Right forelimb (tissue), 1 donor: ENCODE measurements at places on chromosomes 6 and 20.

DNA sequence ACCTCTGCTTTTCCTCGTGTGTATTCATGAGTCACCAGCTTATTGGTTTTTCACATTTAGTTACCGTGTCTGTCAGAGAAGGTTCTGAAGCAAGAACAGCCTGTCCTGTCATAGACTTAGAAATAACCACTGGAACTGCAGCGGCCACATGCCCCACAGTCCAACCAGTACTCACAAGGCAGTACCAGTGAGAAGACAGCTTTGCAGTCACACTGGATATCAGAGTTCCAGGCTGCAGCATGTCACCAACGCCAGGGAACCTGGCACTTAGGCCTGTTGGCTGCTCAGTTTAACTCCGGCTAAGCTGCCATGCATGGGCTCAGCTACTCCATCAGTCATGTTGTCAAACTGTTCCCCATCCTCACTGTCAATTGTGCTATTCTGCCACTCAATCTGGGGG, 40.1 kb downstream of the ADNP start:
- no peak for DNase-seq

DNA sequence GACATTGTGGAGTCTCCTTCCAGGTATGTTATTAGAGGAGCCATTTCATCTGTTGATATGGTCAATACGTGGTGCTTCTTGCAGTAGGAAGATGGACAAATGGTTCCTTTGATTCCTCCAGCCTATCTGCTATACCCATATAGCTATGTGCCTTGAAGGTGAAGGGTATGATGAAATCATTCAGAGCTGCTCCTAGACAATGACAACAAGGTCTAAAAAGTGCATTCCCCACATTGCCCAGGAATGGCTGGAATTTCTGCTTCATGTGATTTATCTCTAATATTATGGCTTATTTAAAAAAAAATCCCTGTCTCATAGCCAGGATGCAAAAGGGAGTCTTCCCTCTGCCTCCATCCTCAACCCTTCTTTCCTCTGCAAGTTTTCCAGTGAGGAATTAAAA, 14.1 kb downstream of the DAAM2 start:
- DNase-seq = no peak

GRCh38 chr6:13761361-13762036, 49.9 kb upstream of the RANBP9 start:
- no peak for DNase-seq

- no peak for DNase-seq
These were observed 39.7 kb upstream of the EMILIN3 start for GRCh38 chr20:41406353-41406752.

DNA sequence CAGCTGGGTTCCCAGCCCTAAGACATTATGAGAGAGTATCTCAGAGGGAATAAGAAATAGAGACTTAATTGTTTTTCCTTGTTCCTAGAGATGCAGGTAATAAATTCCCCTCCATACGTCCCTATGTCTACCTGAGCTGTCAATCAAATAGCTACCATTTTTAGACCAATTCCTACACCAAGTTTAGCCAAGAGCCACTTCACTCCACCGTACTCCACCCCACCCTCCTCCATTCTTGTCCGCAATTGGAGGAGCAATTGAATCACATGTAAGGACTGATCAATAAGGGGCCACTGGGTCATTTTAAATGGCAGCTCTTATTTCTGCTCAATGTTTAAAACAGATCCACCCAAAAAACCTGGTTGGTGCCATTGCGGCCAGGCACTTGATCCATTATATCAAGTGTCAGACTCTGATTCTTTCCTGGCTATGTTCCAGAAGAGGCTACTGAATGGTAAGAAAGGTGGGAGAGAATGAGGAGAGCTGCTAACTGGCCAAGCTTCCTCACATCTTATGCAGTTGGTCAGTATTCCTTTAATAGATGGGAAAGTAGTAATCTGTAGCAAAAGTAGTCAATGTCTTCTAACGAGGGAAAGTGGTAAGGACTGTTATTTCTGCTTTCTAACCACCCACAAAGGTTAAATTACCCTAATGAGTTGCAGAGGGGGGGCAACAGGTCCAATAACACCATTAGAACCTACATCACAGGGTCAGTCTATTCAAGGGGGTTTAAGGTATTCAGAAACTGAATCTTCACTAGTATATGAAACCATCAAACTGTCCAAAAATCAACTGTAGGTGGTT, 34.1 kb downstream of the ARHGAP18 start:
- DNase-seq = no peak

DNA sequence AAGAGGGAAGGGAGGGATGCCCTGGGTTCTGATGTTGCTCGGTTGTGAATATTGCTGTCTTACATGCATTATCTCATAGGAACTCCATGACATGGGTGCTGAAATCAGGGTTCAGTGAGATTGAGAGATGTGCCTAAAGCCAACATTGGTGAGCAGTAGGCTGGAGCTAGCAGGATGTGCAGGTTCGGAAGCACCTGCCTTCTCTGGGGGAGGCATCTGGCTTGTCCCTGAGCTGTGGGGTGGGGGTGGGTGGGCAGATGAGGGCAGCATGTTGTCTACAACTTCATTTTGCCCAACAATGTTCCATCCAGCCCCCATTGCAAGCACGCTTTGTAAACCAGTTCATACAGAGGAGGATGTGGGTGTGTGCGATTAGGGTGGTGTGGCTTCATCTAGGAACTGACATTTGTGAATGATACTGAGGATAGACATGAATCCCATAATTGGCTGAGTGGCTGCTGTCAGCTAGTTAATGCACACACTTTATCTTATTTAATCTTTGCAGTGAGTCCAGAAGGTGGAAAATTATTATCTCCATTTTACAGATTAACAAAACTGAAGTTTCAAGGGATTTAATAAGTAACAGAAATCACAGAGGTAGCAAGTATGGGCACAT, 119.4 kb downstream of the SYNDIG1 start:
- DNase-seq = no peak
